Caco-2 (cell line): ENCODE measurements at places on chromosomes 13 and 19.

DNA sequence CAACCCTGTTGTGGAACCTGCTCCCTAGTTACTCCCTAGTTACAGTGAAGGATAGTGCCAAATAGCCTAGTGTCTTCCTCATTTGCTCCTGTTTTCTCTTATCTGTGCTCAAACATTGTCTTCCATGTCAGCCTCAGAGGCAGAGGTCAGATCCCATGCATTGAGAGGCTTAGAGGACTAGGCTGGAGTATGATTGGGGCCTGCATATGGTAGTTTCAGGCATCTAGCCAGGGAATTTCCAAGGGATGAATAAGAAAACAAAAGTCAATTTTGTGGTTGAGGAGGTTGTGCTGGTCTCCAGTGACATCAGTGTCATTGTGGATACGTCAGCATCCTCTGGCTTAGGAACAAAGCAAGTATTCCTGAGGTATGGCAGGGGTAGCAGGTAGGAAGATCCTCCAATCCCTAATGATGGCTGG lies 9.4 kb downstream of the ZNF546 start:
- no peak for DNase-seq

DNA sequence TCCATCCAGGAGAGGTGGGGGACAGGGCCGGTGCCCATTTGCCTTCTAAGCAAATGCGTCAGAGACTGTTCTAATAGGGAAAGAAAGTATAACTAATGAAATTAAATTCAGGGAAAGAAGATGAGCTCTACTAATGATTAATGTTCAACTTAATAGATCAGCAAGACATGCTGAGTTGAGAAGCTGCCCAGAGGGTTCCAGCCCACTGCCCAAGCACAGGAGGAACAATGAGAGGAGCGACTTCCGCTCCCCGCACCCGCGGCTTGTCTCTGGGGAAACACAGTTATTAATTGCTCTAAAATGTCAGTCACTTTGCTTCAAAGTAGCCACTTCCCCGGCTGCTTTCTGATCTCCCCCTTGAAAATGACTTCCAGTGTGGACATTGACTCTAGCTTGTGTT lies 331.3 kb downstream of the UQCRFS1 start:
- no peak for DNase-seq

GRCh38 chr19:18999016-18999758 lies 34.1 kb downstream of the SUGP2 start:
- DNase-seq = no peak

- peak; percentile 56 for DNase-seq
Measured at GRCh38 chr13:51935326-51936171, 73.8 kb downstream of the CCDC70 start.

GRCh38 chr13:51235756-51236490 lies 13.7 kb downstream of the FAM124A start:
- no peak for DNase-seq

- DNase-seq = no peak
Measured at GRCh38 chr19:3687774-3688706, 12.2 kb downstream of the PIP5K1C start.
